ENCODE measurements at places on chromosomes 7 and 10.

GRCh38 chr10:33115738-33116719 is 158.0 kb upstream of the ITGB1 start:
- DNase-seq, result no peak

DNA sequence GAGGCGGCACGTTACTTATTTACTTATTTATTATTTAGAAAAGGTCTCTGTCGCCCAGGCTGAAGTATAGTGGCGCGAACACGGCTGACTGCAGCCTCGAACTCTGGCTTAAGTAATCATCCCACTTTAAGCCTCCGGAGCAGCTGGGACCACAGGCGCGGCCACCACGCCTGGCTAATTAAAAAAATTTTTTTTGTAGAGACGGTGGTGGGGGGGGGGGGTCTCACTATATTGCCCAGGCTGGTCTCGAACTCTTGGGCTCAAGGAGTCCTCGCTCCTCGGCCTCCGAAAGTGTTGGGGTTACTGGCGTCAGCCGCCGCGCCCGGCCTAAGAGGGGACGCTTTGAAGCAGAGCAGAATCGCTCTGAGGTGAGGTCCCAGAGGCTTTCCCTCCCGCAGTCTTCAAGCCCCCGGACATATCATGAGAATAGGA is 675 bp upstream of the FRAT2 start:
- no peak for DNase-seq

DNA sequence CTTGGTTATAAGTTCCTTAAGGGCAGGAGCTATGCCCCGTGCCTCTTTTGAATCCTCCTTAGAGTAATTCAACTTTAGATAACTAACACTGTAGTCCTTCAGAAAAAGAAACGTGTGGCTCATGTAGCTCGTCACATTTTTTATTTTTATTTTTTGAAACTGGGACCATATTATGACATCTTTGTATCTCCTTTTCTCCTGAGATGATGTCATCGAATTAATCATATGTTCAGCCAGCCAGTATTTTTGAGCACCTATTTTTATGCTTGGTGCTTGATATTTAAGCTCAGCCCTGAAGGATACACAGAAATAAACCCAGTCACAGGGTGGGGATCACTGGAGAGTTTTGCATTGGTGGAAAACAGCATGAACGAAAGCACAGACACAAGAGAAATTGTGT is 22.6 kb upstream of the CELF2 start:
- no peak for DNase-seq

- DNase-seq, result no peak
Measured at GRCh38 chr7:158740013-158740656, 35.5 kb upstream of the NCAPG2 start.

DNA sequence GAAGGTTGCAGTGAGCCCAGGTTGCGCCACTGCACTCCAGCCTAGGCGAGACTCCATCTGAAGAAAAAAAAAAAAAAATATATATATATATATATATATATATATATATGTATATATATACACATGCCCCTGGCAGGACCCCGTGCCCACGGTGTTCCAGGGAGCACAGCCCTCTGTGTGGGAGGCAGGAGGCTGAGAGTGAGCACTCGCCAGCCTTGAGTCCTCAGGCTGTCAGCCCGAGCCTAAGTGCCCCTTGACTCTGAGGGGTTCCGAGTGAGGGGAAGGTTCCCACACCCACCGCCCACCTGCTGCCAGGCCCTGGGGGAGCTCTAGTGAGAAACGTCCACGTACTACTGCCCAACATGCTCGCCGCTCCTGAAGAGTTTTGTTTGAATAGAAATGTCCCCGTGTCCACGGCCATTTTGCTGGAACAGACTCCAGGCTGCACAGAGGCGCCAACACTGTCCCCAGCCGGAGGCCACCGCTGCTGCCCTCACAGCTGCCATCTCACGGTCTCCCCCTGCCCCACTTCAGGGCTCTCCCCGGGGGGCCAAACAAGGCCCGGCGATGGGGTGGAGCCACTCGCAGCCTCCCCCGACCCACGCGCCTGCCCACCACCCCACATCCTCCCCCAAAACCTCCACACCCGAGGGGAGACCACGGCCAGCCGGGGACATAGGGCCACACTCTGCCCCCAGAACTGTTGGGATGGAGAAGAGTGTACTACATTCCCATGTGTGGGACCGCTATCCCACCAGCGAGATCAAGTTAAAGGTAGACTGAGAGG is 62.8 kb upstream of the EBF3 start:
- no peak for DNase-seq

All from stimulated activated CD4-positive, alpha-beta T cell treated with anti-CD3 and anti-CD28 coated beads, Interleukin-1b, Interleukin-23, amount 100 ng/mL, for 1 hour (primary cell).